ENCODE measurements at places on chromosomes 6 and 20. TPM values are rescaled to one million over a fixed set of nuclear protein-coding genes. Genes with fewer than 3 reads are reported as not detected.

DNA sequence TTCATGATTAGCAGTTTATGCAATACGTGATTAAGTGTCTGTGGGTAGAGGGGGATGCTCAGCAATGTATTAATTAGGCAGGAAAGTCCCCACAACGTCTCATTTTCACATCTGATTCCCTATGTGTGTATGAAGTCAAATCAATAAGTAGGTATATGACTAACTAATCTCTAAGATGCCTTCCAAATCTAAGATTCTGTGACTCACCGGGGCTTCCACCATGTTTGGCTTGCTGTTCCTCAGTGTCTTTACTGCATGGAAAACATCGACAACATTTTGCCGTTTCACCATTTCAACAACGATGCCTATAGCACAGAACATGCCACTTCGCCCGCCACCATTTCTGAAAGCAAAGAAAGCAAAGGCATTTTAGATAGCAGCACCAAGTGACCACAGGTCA is 72.0 kb upstream of the THEMIS start:
- DNase-seq, result no peak

Gene OR2H1
- not detected for total RNA-seq

Gene DIDO1
- total RNA-seq, result 50.4 TPM

- no peak for DNase-seq
These were observed 13.2 kb upstream of the IRF4 start for GRCh38 chr6:378090-378957.

DNA sequence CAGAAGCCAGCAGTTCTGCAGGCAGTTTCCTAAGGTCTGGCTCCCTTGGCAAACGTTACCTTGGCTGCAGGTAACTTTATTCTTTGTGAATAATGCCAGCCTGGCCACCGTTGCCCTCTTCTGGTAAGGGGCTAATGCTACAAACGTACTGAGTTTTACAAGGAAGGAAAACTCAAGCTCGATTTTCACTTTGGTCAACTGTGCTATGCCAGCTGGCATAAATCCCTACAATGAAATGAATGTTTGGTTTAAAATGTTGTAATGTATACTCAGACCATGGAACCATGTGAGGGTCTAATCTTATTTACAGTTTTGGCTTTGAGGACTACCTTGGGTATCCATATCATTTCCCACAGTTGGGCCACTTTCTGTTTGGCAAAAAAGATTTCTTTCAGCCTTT is 101.4 kb downstream of the SLX4IP start:
- DNase-seq, result peak; percentile 85

Gene TSBP1
- total RNA-seq, result not detected

Gene SLC22A3
- 65.0 TPM for total RNA-seq

Gene MACROD2
- total RNA-seq, result 67.1 TPM

DNA sequence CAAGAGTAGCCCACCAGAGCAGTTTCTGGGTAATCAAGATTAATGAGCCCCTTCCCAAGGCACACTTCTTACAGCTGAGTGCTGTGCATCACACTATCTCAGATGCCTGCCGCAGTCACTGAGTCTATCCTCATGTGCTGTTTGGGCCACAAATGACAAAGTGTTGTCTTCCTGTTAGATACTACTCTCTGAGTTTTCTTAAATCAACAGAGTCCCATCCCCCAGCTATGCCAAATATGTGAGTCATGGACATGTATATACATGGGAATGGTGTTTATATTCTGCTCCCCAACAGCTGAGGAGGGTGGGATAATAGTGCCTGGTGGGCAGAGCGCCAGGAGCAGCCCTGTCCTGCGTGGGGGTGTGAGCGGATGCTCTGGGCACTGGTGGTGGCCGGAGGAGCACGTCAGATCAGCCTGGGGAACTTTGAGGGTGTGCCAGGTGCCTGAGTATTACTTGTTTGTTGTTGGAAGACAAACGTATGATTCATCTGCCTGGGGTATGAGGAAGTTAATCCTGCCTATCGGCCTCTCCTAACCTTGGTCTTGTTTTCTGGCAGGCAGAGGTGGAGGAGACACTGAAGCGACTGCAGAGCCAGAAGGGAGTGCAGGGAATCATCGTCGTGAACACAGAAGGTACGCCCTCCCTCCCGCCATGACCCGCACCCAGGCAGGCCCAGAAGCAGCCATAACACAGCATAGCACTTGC is 9.6 kb downstream of the DYNLRB1 start:
- peak; percentile 76 for DNase-seq

- DNase-seq, result no peak
These were observed 17.7 kb downstream of the GJA1 start for GRCh38 chr6:121453191-121453590.

GRCh38 chr6:36360241-36361054 is 23.8 kb upstream of the BNIP5 start:
- peak; percentile 83 for DNase-seq

DNA sequence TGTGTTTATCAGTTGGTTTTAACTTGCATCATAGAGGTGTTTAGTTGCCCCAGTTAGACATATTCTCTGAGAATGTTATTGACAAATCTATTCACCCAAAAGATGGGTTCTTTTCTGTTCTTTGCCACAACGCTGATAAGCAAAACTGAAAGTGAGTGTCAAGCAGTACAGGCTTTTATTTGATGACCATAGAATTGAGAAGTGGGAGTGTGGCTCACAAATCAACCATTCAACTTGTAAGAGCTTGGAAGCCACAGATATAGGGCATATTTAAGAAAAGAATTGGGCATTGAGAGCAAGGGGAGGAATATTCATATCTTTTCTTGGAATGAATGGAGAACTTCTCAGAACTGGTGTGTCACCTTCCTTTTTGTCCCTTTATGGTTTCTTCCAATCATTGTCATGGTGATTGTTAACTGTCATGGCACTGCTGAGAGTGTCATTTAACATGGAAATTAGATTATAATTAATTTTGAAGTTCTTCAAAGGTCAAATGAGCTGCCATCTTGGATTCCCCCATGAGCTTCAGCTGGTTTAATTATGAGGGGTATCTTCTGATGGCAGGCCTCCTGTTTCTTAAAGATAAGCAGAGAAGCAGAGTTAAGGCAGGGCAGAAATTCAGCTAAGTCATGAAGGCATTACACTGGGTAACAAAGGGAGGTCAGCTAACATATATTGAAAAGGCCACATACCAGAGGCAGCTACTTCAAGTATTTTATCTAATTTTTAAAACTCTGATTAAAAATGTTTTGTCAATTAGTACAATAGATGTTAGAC is 254.0 kb upstream of the HTR1E start:
- no peak for DNase-seq

DNA sequence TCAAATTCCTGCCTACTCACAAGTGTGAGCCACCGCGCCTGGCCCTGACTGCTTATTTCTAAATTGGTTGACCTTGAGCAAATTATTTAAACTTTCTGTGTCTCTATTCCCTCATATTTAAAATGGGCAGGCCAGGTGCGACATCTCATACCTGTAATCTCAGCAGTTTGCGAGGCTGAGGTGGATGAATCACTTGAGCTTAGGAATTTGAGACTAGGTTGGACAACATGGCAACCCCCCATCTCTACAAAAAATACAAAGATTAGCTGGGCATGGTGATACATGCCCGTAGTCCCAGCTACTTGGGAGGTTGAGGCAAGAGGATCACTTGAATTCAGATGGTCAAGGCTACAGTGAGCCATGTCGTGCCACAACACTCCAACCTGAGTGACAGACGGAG is 26.5 kb downstream of the DCBLD1 start:
- DNase-seq, result no peak

- peak; percentile 81 for DNase-seq
These were observed 324.2 kb upstream of the CITED2 start for GRCh38 chr6:139698526-139699176.

Gene NNAT
- 14.6 TPM for total RNA-seq

- DNase-seq, result no peak
These were observed 22.5 kb downstream of the HFE start for GRCh38 chr6:26109772-26110171.

Gene PGC
- total RNA-seq, result 19.2 TPM

- no peak for DNase-seq
These were observed 36.5 kb downstream of the ENPP1 start for GRCh38 chr6:131844243-131844841.

DNA sequence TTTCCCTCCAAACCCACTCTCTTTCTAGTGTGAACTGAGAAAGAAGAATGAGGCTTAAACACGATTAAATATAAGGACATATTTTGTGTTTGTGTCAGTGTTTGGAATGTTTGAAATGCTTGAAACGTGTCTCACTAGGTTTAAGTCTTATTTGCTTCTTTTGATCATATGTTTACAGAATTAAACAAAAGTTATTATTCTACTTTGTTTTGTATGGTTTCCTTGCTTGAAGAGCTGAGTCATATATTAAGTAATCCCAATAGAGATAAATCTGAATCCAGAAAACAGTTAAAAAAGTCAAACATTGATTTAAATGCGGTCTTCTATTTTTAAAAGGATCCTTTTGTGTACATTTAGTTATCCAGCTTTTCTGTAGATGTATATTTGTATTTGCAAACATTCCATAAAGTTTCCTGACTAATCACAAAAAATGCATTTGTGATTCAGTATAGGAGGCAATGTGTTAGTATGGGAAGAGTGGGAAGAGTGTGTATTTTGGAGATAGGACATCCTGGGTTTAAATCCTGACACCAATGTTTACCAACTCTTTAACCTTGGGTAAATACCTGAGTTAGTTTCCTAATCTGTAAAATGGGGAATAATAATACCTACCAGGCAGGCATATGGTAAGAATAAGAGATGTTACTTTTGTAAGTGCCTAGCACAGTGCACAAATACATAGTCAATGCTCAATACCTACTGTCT is 72.9 kb downstream of the TSBP1 start:
- no peak for DNase-seq

Gene OVOL2
- 7.8 TPM for total RNA-seq

- no peak for DNase-seq
These were observed 2.0 kb upstream of the TPBG start for GRCh38 chr6:82361631-82362030.

Gene TRIM40
- total RNA-seq, result not detected

Gene FOXA2
- 10.4 TPM for total RNA-seq

- no peak for DNase-seq
These were observed 262.1 kb downstream of the DLL1 start for GRCh38 chr6:170028629-170029345.

DNA sequence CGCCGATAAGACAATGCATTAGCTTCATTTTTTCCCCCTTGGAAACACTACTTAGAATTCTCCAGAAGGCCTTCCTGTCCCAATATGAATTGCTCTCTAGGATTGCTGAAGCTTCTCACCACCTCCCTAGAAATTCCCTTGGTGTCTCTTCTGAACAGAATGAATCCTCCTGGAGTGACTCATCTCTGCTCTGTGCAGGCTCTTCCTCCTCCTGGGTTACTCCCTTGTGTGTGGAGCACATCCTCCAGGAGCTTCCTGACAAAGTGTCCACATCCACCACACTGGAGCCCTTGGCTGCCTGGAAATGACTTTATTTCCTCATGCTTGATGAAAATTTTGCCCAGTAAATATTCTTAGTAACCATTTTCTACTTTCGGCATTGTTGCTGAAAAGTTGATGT is 54.4 kb downstream of the DTNBP1 start:
- DNase-seq, result no peak

Data from lung (tissue), 17 donors.